Stimulated activated CD8-positive, alpha-beta memory T cell treated with anti-CD3 and anti-CD28 coated beads, Interleukin-2, amount 100 ng/mL, for 1 hour (primary cell): ENCODE measurements at places on chromosomes 13 and 19.

- DNase-seq = no peak
These were observed 58.0 kb upstream of the IRS2 start for GRCh38 chr13:109844396-109844795.

- no peak for DNase-seq
These were observed 16.9 kb downstream of the COG3 start for GRCh38 chr13:45481688-45482087.

GRCh38 chr13:72700509-72700908 lies 26.9 kb downstream of the MZT1 start:
- no peak for DNase-seq

GRCh38 chr13:26606631-26607030 lies 49.1 kb downstream of the WASF3 start:
- DNase-seq = no peak

GRCh38 chr13:20127562-20128458 lies 33.0 kb downstream of the GJA3 start:
- DNase-seq = no peak

GRCh38 chr13:75739244-75739868 lies 103.2 kb downstream of the LMO7 start:
- DNase-seq = no peak

DNA sequence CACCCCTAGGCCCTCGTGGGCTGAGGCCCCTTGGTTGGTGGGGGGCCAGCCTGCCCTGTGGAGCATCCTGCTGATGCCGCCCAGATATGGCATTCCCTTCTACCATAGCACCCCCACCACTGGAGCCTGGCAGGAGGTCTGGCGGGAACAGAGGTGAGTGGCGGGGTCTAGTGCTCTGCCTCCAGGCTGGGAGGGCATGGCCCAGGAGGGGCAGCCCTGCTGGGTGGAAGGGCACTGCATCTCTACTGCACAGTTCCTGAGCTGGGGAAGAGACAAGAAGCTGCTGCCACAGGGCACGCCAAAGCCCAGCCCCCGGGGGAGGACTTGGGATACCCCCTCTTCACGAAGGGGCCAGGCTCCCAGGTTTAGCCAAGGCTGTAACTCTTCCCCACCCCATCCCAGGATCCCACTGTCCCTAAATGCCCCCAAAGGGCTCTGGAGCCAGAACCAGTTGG lies 2.4 kb upstream of the KMT2B start:
- no peak for DNase-seq

DNA sequence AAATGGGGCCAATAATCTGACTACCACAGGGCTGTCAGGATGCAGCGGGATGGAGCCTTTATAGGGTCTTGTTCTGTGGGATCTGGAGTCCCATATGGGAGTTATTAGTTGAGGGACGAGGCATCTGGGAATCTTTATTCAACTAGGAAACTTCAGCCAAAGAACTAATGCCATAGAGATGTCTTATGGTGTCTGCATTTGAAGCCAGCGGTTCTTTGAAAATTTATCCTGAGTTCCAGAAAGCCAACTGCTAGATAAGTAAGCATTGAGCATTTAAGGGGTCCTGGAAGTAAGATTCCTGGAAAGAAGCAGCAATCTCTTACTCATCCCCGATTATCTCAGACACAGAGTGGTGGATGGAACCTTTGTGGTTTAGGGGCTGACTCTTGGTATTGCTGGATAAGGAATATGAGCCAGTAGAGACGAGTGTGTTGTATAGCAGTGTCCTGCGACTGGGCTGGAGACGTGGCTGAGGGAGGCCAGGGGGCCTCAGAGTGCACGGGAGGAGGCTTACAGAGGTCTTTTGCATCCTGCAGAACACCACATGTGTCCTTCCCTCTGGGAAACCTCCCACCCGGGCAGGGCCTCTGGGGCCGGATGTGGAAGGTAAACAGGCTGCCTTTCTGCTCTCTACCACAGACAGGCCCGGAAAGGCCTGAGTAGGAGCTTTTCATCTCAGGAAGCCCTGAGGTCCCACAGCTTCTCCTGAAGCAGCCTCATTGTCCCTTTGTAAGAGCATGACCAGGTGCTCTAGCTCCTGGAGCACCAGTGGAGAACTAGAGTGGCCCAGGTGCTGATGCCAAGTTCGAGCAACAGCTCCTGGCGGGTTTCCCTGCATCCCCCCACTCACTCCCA lies 28.8 kb downstream of the ACTN4 start:
- DNase-seq = no peak

DNA sequence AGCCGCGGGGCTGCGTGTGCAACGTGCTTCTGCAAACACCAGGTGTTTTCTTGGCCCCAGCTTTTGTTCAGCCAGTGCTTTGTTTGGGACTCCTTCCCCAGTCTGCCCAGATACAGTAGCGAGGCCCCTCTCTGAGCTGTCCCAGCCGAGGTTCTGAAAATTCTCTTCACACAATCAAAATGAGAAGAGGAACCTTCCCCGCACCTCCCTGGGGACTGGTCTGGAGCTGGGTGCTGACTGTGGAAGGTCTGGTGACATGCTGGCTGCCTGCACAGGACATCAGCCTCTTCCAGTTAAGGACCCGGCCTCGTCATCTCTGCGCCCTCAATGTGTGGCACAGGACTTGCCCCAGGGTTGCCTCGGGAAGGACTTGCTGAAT lies 4.2 kb downstream of the ATP4A start:
- no peak for DNase-seq

GRCh38 chr13:99778500-99778899 lies 193.1 kb downstream of the ZIC5 start:
- no peak for DNase-seq

DNA sequence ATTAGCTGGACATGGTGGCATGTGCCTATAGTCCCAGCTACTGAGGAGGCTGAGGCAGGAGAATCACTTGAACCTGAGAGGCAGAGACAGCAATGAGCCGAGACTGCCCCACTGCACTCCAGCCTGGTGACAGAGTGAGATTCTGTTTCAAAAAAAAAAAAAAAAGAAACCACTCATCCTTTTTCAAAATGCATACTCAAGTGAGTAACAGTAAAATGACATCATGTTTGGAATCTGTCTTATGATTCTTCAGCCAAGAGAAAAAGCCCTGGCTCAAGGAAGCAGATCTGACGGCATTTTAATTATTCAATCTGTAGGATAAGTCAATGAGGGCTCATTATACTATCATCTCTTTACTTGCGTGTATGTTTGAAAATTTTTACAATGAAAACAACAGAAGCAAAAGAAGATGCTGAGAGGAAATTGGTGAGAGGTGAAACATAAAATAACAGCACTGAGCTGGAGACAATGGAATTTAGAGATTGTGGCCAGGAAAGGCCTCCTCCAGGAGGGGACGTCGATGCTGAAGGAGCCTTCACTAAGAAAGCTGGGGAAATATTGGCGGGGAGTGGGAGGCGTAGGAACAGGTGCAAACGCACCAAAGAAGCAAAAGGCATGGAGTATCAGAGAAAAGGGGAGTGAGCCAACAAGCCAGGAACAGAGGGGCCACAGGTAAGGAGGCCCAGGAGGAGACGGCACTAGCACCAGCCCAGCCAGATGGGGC lies 12.9 kb upstream of the CCNE1 start:
- no peak for DNase-seq

- no peak for DNase-seq
These were observed 9.4 kb upstream of the CACNG8 start for GRCh38 chr19:53953383-53953782.

DNA sequence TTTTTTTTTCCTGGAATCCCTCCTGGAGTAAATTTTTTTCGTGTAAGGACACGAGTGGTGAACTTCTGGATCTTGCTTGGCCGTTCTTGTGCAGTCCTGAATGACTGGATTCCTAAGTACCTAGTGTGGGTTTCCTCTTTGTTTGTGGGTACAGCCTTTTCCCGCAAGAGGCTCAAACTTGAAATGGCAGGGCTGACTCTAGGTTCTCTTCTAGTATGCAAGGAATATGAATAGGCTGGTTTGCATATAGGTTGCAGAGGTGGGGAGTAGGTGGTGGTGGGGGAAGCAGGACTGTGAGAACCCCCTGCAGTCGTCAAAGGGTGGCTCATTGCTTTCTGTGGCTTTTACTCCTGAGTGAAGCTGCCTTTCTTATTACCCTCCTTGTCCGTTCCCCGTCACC lies 13.6 kb downstream of the UBAC2 start:
- no peak for DNase-seq

DNA sequence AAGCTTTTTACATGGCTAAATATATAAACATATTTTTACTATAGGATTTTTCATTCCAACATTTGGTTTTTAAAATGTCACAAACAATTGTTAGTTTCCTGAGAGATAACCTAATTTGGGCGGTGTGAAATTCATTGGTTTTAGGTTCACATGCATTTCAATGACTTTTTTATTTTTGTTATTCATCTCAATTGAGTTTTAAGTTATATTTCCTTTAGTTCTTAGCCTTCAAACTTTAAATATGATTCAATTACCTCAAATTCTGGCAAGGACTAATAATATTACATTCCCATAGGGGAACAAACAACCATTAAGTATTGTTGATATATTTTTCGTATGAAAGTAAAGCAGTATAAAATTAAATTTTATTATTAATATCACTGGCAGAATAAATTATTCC lies 265.3 kb downstream of the SLITRK6 start:
- DNase-seq = no peak

GRCh38 chr13:103883164-103883563 lies 816.9 kb upstream of the SLC10A2 start:
- DNase-seq = no peak

GRCh38 chr13:32147976-32148375 lies 116.4 kb downstream of the FRY start:
- no peak for DNase-seq

DNA sequence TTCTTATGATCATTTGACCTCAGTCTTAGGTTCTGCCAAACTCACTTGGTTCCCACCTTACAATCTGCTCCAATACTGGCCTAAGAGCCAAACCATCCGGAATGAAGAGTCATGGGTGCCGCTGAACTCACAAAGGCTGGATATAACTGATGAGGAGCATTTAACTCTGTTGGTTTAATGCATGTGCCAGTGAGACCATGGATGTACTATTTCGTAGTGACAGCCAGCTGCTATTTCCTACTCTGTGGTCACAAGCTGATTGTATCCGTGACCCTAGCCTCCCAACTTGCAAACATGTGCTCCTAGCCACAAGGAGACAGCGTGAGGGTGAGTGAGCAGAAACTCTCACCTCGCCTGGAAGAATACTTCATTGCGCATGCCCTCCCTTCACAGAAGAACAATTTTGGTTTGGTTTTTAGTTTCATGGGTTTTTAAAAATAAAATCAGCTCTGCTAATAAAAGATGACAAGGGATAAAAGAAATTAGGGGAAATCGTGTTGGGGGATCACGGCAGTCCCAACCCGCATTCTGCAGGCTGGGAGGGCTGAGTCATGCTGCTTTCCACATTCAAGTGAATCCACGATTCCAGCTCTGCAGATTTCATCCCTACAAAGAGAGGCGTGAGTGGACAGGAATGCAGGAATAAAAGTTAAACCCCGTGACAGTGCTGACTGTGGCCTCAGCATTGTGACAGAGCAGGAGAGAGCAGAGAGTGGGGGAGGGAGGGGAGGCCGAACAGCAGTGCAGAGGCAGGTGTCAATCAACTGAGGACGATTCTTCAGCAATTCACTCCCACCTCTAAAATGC lies 66.8 kb upstream of the RAP2A start:
- no peak for DNase-seq

GRCh38 chr19:33302175-33302973 lies at the start of gene CEBPA:
TSS of gene CEBPA (minus strand) at chr19:33302534. CDS start at chr19:33302414, 120 bp downstream.
- peak; percentile 27 for DNase-seq

DNA sequence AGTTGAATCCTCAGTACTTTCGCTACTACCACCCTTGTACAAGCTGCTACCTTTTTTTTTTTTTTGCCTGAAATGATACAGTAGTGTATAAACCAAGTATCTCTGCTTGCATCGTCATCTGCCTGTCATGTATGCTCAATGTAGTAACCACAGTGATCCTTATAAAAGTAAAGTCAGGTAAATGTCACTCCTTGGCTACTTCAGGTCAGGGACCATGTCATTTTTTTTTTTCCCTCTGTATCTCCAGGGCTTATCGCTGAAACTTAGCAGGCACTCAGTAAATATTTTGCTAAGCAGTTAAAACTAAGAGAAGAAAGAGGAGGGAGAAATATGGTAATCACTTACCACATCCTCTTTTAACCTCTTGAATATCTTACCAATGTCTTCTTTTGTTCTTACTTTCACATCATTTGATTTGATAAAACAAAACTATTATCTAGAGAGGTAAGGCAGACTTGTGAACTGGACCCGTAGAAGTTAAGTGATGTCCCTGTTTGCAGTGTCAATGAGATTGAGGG lies 96.8 kb upstream of the KLF12 start:
- DNase-seq = no peak

DNA sequence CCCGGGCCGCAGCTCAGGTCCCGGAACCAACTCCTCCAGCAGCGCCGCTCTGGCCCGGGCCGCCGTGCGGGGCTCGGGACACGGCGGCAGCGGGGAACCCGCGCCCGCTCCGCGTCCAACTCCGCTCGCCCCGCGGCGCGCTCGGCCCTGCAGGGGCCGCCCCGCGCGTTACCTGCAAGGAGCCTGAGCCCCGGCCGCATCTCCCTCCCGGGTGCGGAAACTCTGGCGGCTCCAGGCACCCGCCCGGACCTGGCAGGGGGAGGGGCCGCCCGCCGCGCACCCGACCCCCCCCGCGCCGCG lies at the start of gene TMTC4:
TMTC4 (minus strand) TSS at position 224 of the 300 bp plus-strand sequence. CDS start 4,433 bp downstream, outside the sequence.
- DNase-seq = no peak

GRCh38 chr19:5081443-5082161 lies 112.7 kb downstream of the KDM4B start:
- no peak for DNase-seq

GRCh38 chr19:58196901-58197616 lies 14.2 kb downstream of the ZNF274 start:
- no peak for DNase-seq

DNA sequence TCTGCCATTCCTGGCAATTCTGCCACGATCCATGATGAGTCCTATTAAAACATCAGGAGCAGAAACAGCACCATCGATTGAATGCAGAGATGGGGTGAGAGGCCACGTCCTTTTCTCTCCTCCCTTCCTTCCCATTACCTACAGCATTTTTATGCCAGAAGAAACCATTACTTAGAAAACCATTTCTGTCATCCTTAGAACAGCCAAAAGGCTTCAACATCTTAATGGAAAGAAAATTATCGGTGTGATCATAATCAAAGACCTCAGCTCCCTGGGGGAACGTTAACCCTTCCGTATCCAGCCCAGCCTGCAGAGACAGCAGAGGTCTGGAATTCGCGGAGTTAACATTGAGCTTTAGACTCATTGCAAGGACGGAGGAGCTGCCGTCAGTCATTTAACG lies 56.0 kb upstream of the SIAH3 start:
- DNase-seq = no peak

DNA sequence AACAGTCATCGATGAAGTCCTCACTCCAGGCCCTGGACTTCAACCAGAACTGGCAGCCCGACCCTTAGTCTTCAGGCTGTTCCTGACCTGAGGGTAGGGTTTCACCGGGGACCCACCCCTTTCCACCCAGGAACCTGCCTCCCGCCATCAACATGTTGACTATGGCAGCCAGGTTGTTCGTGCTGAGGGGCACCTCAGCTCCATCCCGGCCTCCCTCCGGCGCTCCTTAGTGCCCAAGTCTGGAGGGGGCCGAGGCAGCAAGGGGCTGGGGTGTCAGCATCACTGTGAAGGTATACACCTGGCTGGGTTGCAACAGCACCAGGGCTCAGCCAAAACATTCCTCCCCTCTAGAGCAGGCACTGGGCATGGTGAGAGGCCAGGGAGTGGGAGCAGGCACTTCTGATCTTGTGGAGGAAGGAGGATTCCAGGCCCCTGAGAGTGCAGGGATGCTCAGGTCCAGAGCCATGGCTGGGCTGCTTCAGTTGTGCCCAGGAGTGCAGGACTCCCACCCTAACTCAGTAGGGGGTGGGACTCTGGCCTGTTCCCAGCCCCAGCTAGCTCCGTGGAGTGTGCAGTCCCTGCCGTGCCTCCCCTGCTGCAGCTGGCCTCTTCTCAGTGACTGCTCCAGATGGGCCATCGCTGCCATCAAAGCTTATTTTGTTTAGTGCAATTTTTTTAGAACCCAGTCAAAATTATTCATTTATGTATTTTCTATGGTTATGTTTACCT lies 1445.9 kb downstream of the PCDH9 start:
- no peak for DNase-seq
